ENCODE measurements at places on chromosomes 12 and 14.
A peak's percentile ranks its signal among the peaks of the same experiment; 100 is the strongest.

DNA sequence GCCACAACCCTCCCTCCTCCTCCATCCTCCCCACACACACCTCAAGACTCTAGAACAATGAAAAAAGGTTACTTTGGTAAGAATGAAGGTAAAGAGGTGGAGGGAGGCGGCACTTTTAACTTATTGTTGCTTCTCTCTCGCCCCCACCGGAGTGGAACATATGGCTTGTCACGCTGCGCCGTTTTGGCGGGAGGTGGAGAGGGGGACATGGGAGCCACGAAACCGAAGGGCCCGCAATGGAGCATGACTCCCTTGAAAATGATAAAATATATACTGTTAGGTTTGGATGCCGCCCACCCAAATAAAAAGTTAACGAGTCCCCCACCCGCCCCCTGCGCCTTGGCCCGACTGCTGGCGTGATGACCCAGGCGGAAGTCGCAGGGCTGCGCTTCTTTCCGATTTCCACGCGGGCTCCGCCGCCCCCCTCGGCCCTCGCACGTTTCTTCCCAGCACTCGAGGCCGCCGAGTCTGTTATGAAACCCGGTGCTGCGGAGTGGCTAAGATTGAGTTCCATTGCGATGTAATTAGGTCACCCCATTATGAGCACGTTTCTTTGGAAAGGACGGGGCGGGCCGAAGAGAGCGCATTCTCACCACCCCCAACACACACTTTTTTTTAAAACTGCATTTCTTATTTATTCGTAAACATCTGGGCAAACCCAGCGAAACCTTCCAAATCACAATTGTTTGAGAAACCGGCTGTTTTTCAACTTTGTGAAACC, 1.4 kb upstream of the ZFP36L1 start:
- DNase-seq: no peak

DNA sequence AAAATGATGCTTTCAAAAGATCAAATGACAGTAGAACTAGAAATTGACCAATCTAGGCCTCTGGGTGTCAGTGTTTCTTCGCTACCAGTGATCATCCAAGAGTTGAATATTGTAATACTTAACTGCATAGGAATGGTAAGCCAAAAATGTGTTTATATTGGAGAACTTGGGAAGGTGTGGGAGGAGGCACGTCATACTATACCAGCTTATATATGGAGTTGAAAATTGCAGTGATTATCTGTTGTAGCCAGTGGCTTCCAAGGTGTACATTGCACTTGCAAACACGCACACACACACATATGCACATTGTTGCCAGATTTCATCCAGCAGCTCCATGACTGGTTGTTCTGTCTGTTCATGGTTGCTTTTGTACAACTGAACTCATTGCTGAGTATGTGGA, 36.1 kb downstream of the EID3 start:
- DNase-seq: no peak

- no peak for DNase-seq
These were observed 1.6 kb upstream of the C1R start for GRCh38 chr12:7093892-7094291.

GRCh38 chr14:101050901-101051490, 147.5 kb upstream of the RTL1 start:
- no peak for DNase-seq

DNA sequence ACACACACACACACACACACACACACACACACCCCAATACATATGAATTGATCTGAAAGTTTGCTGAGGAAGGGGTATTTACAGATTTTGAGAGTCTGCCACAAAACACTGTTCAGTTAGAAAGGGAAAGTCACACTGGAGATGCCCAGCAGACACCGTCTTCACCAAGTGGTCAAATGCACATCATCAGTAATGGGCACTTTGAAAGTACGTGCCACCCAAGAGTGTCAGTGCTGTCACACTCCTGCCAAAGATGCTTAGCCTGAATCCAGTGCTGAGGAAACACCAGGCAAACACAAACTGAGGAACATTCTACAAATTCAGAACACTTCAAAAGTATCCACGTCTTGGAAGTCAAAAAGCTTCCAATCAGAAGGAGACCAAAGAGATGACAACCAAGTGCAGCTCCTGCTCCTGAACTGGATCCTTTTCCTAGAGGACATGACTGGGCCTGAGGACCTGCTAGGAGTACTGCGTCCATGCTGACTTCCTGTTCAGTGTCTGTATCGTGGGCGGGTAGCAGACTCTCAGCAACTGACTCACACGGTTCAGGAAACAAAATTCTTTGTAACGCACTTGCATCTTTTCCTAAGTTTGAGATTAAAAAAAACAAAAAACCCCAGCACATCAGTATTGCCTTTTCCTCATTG, 18.6 kb downstream of the PSMC1 start:
- DNase-seq: no peak

- DNase-seq: no peak
These were observed 8.7 kb downstream of the KRT71 start for GRCh38 chr12:52543985-52544883.

GRCh38 chr12:11746940-11747716, 97.7 kb downstream of the ETV6 start:
- no peak for DNase-seq

DNA sequence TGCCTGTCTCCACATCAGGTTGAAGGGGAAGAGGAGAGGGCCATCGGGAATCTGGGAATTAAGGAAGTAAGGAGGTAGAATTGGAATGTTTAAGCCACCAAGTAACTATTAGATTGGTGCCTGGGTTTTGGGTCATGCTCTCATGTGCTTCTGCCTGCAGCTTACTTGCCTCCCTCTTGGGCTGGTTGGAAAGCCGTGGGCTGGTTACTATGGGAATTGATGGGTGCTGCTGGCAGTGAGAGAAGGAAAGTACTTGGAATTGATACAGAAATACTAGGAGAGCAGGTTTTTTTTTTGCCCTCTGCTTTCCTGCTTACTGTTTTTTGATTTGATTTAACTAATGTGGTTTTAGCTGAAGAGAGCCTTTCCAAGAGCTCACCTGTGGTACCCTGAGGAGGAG, 493.5 kb upstream of the RGS6 start:
- no peak for DNase-seq

GRCh38 chr12:81542065-81543010, 216.8 kb downstream of the PPFIA2 start:
- DNase-seq: no peak

GRCh38 chr12:124599074-124599999, 31.9 kb upstream of the NCOR2 start:
- no peak for DNase-seq

DNA sequence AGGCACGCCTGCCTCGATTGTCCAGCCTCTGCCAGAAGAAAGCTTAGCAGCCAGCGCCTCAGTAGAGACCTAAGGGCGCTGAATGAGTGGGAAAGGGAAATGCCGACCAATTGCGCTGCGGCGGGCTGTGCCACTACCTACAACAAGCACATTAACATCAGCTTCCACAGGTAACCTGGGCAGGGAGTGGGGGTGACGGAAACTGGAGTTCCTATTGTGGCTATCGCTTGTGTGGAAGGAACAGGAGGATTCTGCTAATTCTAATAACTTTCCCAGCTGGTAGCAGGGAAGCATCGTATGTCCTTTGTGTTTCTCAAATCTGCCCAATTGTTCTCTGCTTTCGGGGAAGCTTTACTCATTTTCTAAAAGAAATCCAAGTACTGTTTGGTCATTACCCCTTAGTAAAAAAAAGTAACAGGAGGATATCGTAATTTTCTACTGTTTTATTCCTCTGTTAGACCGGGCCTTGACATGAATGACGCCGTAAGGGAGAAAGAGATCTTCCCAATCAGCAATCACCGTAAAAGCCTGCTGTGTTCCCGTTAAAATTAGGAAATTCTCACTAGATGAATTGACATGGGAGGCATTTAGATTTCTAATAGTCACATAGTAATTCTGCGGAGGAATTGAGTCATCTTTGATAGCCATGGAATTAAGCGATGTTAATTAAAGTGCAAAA, 449 bp downstream of the THAP2 start:
- no peak for DNase-seq

DNA sequence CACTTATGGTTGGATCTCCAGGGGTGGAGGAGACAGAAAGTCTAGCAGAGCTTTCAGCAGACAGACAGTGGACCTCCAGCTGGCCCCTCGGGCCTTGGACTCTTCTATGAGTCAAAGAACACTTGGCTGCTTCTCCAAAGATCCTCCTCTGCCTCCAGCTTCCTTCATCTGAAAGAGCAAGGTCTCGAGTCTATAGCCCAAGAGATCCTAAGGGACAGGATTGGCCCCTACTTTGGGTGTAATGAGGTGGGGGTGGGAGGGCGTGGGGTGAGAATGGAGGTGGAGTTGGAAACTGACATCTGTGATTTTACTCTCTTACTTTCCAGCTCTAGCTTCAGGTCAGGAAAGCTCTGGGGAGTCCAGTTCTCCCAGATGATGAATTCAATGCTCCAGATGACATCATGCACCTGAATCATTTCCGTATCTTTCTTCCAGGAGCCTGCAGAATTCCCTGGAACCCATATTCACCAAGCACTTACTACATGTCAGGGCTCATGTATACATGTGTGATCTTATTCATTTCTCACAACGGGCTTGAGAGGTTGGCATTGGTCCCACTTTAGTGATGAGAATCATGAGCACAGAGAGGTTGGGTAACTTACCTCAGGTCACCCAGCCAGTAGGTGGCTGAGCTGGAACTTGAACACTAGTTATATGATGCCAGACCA, 10.2 kb upstream of the PGF start:
- DNase-seq: no peak

GRCh38 chr12:46124848-46125619, 134.7 kb upstream of the SCAF11 start:
- peak; percentile 52 for DNase-seq

- DNase-seq: no peak
These were observed 9.5 kb upstream of the RAB35 start for GRCh38 chr12:120125792-120126634.

GRCh38 chr14:99253890-99254289, 18.1 kb downstream of the BCL11B start:
- no peak for DNase-seq

DNA sequence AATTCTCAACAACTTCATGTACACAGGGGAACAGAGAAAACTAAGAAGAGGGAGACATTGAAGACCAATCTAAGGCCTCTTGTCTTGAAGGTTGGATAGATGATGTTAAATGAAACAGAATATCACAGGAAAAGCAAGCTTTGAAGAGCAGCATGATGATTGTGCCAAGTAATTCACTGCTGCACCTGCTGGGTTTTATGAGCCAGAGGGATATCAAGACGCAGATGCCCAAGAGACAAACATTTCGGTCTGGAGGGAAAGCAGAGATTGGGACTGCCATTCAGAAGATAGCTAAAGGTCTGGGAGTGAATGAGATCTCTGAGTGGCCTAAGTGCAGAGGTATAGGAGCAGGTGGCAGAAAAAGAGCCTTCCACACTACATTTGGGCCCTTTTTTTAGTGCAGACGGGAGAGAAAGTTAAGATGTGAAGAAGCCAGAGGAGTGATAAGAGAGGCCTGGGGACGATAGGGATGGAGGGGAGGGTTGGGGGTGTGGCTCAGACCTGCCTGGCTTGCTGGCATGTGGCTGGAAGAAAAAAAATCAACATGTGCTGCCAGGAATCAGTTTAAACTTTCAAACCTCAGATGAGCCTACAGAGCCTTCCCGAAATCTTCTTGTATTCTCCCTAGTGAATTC, 200.6 kb downstream of the AEBP2 start:
- no peak for DNase-seq

GRCh38 chr12:89665556-89665955, 43.1 kb downstream of the ATP2B1 start:
- no peak for DNase-seq

- DNase-seq: no peak
These were observed 50.6 kb downstream of the DUSP16 start for GRCh38 chr12:12511895-12512711.

DNA sequence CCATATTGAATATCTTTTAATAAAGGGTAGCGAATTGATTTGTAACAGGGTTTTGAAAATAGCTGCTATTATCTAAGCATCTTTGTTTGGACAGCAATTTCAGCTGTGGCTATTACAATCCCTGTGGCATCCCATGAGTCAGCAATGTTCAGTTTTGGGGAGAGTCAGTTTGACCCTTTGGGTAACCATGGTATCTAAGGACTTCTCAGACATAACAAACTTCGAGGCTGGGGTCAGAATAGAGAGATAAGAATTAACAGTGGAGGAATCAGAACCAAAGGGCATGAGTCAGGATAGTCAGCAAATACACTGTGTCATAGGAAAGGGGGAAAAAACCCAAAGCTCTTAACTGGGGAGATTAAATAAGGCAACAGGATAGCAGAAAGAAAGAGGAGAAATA, 11.7 kb upstream of the PTHLH start:
- DNase-seq: no peak

DNA sequence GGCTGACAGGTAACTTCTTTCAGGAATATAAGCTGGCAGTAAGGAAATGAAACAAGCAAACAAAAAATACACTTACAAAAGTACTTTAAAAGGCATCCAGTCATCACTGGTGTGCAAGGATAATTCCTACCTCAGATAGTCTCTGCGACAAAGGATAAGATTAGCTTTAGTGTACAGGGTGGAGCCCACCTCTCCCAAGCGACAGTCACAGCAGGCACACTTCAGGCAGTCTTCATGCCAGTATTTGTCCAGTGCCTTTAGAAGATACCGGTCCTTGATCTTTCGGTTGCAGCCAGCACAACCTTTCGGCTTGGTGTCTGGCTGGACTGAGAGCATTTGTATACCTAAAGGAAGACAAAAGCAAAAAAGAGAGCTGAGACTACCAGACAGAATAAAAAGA, 5.4 kb downstream of the LMO3 start:
- DNase-seq: no peak

DNA sequence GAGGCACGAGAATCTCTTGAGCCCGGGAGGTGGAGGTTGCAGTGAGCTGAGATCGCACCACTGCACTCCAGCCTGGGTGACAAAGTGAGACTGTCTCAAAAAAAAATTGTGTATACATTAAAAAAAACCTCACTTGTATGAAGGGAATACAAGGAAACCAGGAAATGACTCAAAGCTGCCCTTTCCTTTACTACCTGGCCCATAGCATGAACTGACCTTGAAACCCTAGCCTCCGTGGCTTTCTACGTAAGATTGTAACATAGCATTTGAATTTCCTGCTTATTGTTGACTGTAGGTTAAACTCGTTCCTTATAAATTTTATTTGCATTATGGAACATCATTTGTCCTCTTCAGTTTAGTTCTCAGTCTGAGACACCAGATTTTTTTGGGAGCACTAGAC, 9.1 kb upstream of the DDX47 start:
- DNase-seq: no peak

GRCh38 chr14:85596562-85596961, 66.6 kb downstream of the FLRT2 start:
- DNase-seq: no peak

- no peak for DNase-seq
These were observed 11.1 kb downstream of the VPS37B start for GRCh38 chr12:122884860-122885259.

DNA sequence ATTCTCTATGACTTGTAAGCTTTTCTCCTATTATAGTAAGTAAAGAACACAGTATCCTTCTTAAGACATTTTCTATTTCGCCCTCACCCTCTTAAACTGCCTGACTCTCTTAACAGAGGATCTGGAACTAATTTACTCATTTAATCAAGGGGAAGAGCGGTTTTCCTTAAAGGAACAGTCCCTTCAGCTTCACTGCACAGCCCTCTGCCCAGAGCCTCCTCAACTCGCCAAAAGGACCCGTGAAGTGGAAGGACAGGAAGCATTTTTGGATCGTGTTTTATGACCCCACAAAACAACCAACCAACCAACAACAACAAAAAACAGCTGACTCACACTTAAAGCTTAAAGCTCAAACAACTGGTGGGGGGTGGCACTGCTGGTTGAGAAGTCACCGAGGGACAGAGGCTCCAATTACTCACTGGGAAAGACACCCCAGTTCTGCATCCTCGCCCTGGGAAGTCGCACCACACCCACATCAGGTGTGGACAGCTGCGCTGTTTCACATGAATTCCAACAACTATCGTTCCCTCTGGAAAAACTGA, 35.7 kb downstream of the NID2 start:
- no peak for DNase-seq

- no peak for DNase-seq
These were observed 177.0 kb downstream of the ALX1 start for GRCh38 chr12:85457016-85457415.
